ENCODE measurements at places on chromosomes 3 and 15.

DNA sequence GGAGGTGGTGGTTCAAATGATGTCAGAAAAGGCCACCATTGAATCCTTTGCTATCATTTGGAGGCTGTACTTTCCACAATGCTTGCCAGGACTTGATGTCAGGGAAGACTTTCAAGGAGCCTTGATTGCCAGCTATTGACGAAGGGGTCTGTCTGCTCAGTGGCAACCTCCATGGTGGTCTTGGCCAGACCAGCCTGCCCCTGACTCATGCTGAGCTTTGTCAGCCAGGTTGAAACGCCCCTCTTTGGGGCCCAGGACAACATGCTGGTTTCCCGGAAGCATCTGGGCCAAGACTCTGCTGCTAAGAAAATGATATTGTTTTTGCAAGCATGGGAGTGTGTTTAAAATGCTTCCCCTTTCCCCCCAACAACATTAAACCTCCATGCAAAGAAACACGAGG lies 26.7 kb downstream of the CGNL1 start:
- no peak for DNase-seq

GRCh38 chr3:119774444-119774843 lies 7.5 kb upstream of the NR1I2 start:
- DNase-seq, result no peak

DNA sequence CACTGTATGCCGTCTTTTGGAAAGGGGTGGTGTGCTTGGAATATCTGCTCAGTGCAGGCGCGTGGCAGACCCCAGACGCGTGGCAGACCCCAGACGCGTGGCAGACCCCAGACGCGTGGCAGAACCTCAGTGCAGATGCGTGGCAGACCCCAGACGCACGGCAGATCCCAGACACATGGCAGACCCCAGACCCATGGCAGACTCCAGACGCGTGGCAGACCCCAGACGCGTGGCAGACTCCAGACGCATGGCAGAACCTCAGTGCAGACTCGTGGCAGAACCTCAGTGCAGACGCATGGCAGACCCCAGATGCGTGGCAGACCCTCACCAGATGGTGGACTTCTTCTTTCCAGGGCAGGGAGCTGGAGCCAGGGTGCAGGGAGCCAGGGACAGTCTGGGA lies 637 bp upstream of the MUC4 start:
- DNase-seq, result no peak

DNA sequence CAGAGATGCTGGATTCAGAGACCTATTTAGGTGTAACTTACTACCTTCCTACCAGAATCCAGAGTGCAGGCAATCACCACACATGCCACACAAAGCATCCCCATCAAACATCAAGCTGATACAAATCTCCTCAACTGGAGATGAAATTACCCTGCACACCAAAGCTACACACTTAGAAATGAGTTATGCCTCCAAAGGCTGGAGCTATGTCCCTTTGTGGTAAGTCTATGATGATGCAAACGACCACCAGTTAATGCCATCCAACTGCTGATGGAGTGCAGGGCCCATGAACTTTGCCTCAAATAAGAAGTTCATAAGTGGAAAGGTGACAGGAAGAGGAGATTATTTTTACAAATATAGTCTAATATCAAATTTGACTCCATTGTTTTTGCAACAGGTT lies 38.1 kb downstream of the PDZRN3 start:
- no peak for DNase-seq

- DNase-seq, result no peak
These were observed 63.4 kb upstream of the CSPG4 start for GRCh38 chr15:75776065-75776423.

GRCh38 chr15:35522061-35522460 lies 23.9 kb downstream of the DPH6 start:
- DNase-seq, result no peak

GRCh38 chr15:64991536-64992135 lies 1.9 kb upstream of the SPG21 start:
- no peak for DNase-seq

DNA sequence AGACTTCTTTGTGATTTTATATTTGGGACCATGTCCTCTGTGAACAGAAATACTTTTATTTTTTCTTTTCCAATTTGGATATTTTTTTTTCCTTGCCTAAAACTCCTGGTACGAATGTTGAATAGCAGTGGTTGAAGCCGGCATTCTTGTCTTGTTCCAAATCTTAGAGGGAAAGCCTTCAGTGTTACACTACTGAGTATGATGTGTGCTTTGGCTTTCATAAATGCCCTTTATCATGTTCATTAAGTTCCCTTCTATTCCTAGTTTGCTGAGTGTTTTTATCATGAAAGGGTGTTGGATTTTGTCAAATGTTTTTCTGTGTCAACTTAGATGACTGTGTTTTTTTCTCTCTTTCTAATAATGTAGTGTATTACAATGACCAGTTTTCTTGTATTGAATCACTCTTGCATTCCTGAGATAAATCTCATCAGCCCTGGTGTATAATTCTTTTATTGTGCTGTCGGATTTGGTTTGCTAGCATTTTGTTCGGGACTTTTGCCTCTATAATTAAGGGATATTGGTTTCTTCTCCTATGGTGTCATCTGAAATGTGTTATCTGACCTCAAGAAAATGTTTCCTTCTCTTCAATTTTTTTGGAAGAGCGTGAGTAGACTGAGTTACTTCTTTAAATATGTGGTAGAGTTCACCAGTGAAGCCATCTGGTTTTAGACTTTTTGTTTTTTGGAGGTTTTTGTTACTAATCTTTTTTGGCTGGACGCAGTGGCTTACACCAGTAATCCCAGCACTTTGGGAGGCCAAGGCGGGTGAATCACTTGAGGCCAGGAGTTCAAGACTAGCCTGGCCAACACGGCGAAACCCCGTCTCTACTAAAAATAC lies 33.3 kb downstream of the MAP1A start:
- no peak for DNase-seq
